ENCODE measurements at places on chromosomes 16 and 17.

DNA sequence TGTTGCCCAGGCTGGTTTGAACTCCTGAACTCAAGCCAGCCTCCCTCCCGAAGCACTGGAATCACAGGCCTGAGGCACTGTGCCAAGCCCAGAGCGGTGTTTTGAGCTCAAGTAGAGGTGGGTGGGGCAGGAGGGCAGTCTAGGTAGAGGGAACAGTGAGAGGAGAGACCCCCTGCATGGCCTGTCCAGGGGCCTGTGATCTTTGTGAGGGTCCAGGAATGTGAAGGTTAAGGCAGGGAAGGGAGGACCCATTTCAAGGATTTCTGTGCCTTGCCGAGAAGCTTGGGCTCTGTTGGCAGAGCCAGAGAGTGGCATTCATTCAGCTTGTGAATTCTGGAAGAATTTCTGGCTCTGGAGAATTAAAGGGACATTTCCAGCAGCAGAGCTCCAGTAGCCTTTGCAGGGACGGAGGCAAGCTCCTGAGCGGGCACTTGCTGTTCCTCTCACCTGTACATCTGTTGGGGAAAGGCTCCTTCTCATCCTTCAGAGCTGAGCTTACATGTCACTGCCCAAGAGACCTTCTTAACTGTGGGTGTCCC, 2.7 kb downstream of the WWOX start:
- no peak for DNase-seq

- DNase-seq: no peak
Measured at GRCh38 chr16:88343271-88343791, 39.4 kb upstream of the ZNF469 start.

GRCh38 chr16:21075252-21075651, 75.4 kb downstream of the DNAH3 start:
- DNase-seq: no peak

GRCh38 chr17:588519-588918, 126.1 kb downstream of the VPS53 start:
- DNase-seq: no peak

- peak; percentile 32 for DNase-seq
Measured at GRCh38 chr17:164303-165235, 16.9 kb downstream of the DOC2B start.

GRCh38 chr16:12896562-12896961, 4.8 kb upstream of the SHISA9 start:
- peak; percentile 20 for DNase-seq

DNA sequence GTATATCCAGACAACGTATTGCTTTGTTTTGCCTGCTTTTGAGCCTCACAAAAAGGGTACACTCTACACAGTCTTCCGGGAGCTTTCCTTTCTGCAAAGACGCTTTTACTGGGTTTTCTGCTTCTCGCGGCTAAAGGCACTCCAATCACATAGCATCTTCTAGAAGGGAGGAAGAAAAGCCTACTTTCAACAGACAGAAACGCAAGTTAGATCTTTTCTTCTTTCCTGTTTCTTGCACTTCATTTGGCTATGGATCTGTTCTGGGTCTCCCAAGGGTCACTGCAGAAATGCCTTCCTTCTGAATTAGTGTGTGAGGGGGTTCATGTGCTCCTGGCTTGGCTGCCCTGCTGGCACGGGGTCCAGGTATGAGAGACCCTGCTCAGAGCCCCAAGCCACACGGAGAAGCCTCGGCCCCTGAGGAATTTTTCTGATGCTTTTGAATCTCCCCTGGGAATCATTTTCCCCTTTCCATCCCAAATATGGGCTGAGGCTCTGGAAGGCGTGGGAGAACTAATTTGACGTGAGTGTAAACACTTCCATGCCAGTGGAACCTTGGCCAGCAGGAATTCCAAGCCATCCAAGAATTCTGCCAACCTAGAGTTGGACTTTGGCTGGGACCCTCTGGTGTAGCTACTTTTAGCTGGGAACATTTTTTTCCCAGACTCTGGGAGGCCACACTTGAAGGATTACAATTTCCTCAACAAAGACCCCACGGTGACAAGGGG, 49.6 kb upstream of the NKD1 start:
- peak; percentile 10 for DNase-seq

- DNase-seq: no peak
Measured at GRCh38 chr16:73049511-73049910, 1.6 kb upstream of the ZFHX3 start.

DNA sequence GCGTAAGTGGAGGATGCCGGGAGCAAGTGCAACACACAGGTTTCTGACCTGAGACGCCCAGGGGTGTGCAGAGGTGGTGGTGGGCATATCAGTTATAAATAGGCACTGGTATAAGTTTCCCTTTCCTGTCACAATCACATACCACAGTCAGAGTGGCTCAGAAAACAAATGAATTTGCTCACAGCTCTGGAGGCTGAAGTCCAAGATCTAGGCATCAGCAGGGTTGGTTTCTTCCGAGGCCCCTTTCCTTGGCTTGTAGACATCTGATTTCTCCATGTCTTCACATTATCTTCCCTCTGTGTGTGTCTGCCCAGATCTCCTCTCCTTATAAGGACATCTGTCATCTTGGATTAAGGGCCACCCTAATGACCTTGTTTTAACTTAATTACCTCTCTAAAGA, 250.5 kb upstream of the TNRC6C start:
- DNase-seq: no peak

DNA sequence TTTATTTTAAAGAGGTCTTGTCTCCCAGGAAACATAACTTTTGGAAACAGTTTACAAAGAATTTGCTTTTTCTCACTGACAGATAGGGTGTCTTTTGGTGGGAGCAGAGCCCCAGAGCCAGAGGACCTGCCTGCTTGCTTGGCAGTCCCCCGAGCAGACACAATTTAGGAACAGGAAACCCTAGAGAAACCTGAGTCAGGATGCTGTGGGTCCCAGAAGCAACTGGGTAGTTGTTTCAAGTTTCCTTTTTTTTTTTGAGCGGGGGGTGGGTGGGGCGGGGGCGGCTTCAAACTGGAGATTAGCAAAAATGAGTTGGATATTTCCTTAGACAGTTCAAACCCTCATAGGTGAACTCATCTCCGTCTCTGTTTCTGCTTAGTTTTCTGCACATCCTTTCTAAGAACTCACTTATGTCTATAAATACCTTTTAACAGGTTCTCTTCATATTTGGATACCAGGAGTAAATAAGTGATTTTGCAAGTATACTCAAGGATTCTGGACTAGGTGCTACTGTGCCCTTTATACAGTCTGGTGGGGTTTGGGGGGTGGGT, 135.1 kb downstream of the PRKCA start:
- DNase-seq: no peak

GRCh38 chr16:56347670-56348069, 77.7 kb downstream of the AMFR start:
- no peak for DNase-seq
